GM04503 (cell line): ENCODE measurements at places on chromosomes 7 and 10.

GRCh38 chr7:101882595-101883564 lies 65.5 kb downstream of the CUX1 start:
- peak; percentile 99 for DNase-seq

DNA sequence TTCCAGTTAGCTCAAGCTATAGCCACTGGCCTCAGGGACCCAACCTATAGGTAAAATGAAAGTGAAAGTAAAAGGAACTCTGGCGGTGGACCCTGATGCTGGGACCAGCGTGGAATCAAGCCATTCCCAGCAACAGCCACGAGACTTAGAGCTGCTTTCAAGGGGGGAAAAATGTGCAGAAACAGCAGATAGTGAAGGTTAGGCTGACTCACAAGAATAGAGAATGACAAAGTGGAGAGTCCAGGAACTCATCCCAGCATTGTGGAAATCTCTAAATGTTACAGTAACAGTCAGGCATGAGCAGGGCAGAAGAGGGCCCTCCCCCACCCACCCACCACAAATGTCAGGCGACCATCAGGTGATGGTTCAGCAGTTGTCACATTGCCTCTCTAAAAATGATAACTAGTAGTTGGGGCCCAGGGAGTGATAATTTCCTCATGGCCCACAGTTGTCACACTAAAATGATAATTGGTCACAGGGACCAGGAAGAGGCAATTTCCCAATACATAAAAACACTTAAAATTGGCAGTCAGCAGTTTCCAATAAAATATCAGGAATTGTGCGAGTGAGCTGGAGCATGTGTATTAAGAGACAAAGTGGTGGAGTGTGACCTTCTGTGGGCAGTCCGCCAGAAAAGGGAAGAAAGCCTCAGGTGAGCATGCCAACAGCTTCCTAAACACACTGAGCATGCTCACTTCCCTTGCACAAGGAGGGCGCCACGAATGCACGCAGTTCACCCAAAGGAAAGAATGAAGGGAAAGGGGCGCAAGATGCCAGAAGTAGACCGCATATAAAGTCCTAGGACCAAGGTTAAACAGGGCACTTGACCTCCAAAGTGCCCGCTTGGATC lies 129.8 kb upstream of the PPP1R3A start:
- DNase-seq, result no peak

GRCh38 chr10:42482411-42482810 lies 156.0 kb downstream of the ZNF33B start:
- DNase-seq, result peak; percentile 28

GRCh38 chr7:20744954-20745446 lies 41.7 kb downstream of the SP8 start:
- DNase-seq, result no peak

- no peak for DNase-seq
These were observed 8.7 kb upstream of the PYROXD2 start for GRCh38 chr10:98423691-98424120.

DNA sequence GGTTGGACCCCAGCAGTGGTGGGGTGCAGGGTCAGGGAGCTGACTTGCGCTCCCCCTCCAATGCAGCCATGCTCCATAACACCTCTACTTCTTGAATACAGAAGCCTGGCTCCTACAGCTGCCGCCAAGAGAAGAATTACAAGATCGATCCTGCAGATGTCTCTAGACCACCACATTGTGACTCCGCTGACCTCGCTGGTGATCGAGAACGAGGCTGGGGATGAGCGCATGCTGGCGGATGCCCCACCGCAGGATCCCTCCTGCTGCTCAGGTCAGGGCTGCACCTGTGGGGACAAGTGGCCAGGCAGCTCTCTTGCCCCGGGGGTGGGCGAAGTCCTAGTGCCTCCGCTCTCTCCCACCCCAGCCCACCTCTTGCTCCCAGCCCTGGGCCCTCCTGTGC lies 31.7 kb downstream of the ITIH2 start:
- no peak for DNase-seq

- no peak for DNase-seq
These were observed 924 bp downstream of the BMPR1A start for GRCh38 chr10:86757113-86757972.

- DNase-seq, result no peak
These were observed 32.6 kb downstream of the USP6NL start for GRCh38 chr10:11578802-11579255.

DNA sequence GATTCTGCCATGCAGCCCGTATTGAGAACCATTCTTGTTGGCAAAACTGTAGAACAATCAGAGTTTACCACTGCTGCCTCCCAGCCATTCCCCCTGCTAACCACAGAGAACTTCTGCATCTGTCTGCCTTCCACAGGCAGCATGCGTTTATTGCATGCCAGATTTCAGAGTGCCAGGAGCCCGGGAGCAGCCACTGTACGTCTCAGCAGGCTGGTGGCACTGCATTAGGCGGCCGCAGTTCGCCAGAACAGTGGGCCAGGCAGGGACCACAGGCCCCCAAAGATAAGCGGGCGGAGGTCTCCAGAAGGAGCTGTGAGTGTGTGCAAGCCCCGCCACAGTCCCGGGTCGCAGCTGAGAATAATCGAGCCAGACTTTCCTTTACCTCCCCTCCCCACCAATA lies 31.8 kb downstream of the ZNF467 start:
- DNase-seq, result no peak

DNA sequence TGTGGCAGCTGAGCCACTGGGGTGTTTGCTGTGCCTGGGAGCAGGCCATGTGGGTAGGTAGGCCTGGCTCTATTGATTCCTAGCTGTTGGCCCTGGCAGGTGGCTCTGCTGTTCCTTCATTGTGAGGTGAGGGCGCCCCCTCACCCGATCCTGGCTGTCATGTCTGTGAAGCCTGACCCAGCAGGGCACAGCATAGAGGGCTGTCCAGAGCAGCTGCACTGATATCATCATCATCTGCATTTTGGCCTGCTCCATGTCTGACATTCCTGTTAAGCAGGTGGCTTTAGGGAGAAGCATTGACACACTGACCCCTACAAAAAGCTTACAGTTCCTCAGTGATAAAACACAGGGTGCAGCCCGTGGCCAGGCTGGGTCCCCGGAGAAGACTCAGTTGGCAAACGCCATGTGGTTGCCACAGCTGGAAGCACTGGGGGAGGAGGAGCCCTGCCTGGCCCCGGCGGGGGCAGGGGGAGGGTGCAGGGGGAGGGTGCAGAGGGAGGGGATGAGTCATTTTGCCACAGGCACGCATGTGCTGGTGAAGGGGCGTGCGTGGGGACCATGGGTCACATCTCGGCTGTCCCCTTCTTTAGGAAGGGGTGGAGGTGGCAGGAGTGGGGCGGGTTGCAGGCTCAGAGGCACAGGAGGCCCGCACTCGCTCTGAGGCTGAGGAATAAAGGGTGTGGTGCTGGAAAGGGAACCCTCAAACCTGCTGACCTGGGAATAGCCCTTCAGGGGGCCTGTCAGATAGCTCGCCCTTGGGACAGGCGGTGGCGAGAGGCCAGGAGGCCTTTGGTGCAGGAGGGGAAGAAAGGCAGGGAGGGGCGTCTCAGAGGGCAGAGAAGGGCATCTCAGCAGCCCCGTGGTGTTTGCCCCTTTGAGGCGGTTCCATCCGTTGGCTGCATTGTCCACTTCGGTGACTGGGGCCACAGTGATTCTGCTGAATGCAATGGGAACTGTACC lies 31.6 kb downstream of the IKZF1 start:
- no peak for DNase-seq

GRCh38 chr10:77226452-77226851 lies 411.2 kb downstream of the KCNMA1 start:
- DNase-seq, result no peak

GRCh38 chr10:95330966-95331453 lies 40.2 kb upstream of the PDLIM1 start:
- no peak for DNase-seq

GRCh38 chr10:88923520-88923919 lies 29.1 kb downstream of the ACTA2 start:
- no peak for DNase-seq

- no peak for DNase-seq
These were observed 497 bp downstream of the PPP2R2D start for GRCh38 chr10:131901181-131901829.

DNA sequence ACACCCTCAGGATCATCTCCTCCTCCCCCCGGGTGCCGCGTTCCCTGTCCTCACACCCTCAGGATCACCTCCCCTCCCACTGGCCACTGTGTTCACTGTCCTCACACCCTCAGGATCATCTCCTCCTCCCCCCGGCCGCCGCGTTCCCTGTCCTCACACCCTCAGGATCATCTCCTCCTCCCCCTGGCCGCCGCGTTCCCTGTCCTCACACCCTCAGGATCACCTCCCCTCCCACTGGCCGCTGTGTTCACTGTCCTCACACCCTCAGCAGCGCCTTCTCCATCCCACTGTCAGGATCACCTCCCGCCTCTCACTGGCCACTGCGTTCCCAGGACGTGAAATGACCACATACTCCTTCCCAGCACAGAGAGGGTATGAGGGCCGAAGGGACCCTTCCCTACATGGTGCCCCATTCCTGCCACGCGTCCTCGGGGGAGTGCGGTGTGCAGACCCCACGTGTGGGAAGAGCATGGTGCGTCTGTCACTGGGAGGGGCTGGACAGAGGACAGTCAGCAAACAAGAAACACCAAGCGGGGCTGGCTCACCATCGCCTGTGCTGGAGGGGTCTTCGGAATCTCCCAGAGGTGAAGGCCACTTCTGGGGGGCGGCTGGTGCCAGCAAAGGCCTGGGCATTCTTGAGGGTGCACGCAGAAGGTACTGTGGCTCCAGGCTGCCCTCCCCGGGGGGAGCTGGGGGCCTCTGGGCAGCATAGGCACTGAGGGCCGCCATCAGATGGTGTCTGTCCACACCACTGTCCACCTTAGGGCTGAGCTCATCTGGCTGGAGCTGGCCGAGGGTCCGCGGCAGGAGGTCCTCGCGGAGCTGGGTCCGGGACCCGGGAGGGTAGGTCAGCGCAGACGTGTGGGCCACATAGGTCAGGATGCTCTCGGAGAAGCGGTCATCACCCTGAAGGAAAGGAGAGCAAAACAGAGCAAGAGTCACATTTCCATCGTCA lies 421.0 kb downstream of the PTPRN2 start:
- no peak for DNase-seq

DNA sequence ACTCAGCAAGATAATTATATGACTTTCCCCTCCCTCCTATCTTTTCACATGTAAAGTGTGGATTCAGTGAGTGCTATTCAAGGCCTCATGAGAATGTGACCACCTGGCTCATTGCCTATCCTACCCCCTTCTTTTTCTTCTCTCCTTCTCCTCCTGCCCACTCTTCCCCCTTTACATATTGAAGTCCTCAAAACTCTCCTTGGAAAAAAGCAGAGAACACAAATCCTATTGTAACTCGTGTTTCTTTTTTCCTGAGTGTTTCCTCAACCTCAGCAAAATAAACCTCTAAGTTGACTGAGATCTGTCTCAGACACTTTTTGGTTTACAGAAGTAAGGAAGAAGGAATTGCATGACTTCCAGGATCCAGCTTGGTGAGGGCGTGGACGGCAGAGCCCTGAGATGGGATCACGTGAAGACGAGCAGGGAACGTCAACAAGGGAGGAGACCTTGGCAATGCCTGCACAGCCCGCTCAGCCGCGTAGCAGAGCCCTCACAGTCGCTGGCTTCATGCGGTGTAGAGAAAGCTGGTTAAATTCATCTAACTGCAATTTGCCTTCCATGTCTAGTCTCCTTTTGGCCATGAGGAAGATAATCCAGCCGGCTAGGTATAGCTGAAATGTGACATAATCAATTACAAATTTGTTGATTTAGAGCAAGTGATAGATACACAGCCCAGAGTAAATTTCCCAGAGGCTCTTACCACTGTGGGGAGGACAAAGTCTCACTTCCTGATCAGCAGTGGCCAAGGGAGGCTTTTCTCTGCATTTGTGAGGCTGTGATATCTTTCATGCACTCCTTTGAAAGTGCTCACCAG lies 75.7 kb downstream of the LYZL2 start:
- DNase-seq, result no peak

GRCh38 chr10:116636976-116637375 lies 16.2 kb downstream of the PNLIPRP2 start:
- DNase-seq, result no peak

GRCh38 chr10:97943294-97943693 lies 87.1 kb downstream of the CRTAC1 start:
- DNase-seq, result no peak

- no peak for DNase-seq
These were observed 1077.3 kb downstream of the KCNMA1 start for GRCh38 chr10:76560338-76560737.

DNA sequence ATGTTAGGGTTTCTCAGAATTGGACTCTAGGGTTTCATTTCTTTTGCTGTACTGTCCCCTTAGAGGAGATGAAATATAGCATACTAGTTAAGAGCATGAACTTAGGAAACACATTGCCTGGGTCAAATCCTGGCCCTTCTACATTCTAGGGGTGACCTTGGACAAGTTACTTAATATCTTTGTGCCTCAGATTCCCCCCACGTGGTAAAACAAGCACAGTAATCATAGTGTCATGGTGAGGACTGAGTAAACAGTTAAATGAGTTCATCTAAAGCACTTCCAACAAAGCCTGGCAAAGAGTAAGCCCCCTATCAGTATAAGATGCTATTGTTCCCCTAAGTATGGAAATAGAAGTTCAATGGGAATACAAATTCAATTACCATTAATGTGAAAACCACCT lies 5.1 kb downstream of the DPY19L1 start:
- DNase-seq, result no peak

DNA sequence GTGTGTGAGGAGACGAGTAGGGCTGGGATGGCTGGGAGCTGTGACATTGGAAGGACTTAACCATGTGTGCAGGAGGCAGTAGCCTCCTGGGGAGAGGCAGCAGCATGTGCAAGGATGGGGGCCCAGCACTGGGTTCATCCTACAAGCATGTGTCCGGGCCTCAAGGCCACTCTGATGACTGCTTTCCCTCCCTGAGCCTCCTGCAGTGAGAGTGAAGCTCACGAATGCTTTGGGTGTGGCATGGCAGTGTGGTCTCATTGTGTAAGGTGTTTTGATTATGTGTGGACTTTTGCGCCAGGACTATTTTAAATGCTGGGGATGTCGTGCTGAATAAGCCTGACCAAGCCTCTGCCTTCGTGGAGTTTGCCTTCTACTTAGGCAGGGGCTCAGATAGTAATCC lies 122.0 kb upstream of the INSYN2A start:
- no peak for DNase-seq

GRCh38 chr10:59654007-59654406 lies 55.6 kb downstream of the SLC16A9 start:
- no peak for DNase-seq

DNA sequence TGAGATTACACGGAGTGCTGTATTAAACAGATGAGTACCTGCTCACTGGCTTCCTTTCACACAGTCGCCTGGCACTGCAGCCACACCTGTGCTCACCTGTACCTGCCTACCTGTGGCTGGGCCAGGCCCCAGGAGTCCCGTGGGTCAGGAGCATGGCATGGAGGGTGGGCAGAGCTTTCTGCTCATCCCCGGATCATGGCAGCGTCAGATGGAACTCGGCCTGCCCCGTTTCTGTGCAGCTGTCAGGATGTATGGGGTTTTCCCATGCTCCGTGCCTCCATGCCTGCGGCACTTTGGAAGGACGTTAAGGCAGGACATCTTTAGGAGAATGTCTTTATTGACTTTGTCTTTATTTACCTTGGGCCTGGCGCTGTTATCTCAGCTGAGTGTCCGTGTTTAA lies 112.2 kb downstream of the MGMT start:
- no peak for DNase-seq

- DNase-seq, result no peak
These were observed 81.0 kb downstream of the CFAP58 start for GRCh38 chr10:104434601-104435000.
